ENCODE measurements at places on chromosomes 1 and 21.

- DNase-seq: no peak
Observed at GRCh38 chr1:213669964-213670691, 317.6 kb upstream of the PROX1 start.

GRCh38 chr1:167864392-167865032, 49.4 kb downstream of the ADCY10 start:
- no peak for DNase-seq

DNA sequence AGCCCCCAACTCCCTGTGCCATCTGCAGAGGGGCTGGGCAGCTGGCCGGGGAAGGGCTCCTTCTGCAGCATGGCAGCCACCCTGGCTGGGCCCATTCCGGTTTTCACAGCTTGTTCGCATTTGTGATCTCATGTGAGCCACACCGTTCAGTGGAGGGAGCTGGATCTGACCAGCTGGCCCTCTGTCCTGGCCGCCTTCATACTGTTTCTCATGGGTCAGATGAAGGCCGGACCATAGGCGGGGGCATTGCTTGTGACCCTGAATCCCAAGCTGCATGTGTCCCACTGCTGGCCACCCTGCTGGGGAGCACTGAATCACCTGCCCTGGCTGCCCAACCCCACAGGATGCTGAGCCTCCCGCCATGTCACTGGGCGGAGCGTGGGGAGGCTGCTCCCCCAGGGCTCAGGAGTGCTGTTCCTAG, 36.4 kb upstream of the PRSS38 start:
- no peak for DNase-seq

GRCh38 chr1:204530932-204531331, 14.7 kb downstream of the MDM4 start:
- DNase-seq: no peak

- peak; percentile 63 for DNase-seq
Observed at GRCh38 chr1:225651872-225652728, 823 bp downstream of the ENAH start.

DNA sequence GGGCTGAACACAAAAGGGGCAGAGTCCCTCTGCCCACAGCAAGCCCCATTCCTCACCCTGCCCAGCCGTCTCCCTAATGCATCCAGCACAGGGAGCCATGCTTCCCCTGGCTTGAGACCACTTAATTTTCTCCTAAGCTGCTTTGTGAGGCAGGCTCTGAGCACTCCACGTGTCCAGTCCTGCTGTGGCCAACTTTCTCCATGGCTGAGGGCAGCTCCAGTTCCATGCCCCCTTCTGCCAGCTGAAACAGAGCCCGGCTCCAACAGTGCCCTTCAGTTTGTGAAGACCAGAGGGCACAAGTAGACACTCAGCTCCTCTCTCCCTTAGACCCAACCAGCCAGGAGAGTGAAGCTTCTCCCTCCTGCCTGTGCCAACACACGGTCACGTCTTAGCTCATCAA, 33.8 kb downstream of the PLEKHA6 start:
- DNase-seq: no peak

DNA sequence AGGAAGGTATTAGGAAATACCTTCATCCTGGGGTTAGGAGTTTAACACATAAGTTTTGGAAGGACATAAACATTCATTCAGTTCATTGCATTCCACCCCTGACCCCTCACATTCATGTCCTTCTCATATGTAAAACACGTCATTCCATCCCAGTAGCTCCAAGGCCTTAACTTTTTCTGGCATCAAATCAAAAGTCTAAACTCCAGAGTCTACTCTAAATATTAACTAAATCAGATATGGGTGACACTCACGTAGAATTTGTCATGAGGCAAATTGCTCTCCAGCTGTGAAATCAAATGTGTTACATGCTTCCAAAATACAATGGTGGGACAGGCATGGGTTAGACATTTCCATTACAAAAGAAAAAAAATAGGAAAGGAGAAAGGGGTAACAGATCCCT, 298.2 kb upstream of the LRRC7 start:
- no peak for DNase-seq

- DNase-seq: no peak
Observed at GRCh38 chr1:245987577-245987976, 519.5 kb downstream of the SMYD3 start.

DNA sequence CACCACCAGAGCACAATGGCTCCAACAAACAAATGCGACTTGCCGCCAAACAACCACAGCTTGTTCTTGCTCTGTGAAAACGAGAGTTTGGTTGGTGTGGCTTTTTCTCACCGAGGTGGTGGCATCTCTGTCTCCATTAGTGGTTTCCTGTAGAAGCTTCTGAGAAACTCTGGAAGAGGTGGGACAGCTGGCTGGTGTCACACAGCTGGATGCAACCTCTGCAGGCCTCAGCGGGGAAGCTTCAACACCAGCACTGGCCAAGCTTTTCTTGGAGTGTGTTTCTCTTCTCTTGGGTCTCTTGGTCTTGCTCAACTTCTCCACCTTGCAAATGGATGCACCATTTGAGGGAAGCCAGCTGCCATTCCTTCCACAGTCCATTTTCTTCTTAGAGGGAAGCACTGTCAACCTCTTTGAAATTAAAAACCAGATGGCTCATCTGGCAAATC, 124.8 kb downstream of the KCNN3 start:
- no peak for DNase-seq

- DNase-seq: no peak
Observed at GRCh38 chr1:107096690-107097089, 40.2 kb downstream of the PRMT6 start.

GRCh38 chr1:152185544-152186391, 26.7 kb upstream of the RPTN start:
- peak; percentile 17 for DNase-seq

DNA sequence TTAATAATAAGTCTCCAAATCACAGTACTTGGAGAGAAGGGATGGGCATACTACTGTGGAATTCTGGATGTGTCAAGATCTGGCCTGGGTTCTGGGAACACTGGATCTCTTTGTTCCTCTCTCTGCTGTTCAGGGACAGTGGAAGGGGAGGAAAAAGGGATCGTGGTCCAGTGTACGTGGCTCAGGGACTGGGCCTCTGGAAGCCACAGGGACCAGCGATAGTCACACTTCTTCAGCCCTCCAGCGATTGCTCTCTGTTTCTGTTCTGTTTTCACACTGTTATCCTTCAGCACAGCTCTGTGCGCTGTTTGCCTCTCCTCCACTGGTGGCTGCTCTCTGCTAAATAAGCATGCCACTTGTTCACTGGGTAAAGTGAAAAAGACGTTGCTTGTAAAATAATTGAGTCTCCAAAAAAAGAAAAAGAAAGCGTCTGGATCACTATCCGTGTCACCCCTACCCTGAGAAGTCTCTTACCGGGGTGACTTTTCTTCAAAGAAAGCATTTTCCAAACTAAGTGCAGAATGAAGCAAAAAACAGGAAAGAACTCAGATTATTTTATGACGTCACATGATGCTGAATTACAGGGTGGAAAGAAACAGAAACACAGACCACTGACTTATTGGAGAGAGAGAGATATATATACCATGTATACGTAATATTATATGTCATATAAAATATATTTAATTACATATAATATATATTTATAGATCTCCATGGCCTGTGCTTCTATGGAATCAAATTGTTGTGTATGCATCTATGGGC, 279.4 kb downstream of the RGS7 start:
- no peak for DNase-seq

GRCh38 chr1:174958396-174958795, 41.4 kb upstream of the CACYBP start:
- no peak for DNase-seq

DNA sequence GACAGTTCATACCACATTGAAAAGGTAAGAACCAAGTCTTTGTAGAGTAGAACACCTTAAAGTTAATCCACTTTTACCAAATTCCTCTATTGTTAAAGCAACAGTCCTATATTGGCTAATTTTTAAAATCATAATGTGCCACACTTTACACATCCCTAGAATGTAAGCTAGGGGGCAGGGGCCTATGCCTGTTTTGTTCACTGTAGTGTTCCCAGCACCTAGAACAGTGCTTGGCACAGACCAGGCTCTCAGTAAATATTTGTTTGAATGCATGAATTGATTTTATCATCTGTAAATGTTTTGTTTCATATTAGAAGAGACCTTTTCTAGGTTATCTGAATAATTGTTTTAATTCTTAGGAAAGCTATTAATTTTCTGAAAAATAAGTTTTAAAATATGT, 9.1 kb downstream of the SMAP2 start:
- DNase-seq: no peak

DNA sequence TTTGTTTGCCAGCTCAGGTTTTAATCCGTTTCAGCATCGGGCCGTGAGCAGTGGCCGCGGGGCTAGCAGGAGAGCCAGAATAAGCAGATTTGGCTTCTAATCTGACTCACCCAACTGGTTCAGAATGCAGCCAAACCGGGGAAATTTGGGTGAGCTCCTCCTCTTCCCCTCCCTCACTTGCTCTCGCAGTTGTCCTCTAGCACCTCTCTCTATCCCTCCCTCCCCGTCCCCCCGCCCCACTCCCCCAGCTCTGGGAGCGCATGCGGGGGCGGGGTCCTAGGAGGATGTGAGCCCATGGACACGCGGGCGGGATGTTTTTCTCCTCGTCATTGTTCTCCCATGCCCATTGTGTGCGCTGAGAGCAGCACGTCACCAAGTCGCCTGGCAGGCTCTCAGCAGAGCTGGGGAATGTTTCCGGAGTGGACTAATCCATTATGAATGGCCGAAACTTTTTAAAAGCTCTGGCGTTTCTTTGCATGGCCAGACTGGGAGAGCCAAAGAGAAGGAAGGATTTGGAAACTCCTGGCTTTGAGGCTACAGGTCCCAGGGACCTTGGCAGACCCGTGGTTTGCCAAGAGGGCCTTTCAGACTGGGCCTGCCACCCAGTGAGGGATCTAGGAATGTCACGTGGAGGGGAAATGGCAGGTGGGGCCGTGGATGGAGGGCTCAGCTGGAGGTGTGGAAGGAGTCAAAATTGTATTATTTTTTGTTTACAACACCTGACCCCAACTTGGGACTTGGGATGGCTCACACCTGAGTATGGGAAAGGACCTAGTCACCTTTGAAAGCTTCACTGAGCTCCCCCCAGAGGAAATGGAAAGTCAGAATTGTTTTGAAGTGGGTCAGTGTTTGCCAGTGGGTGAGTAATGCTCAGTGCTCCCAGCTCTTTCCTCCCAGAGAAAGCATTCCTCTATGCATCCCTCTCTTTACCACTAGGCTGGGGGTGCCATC, 39.2 kb downstream of the CDK18 start:
- DNase-seq: peak; percentile 89

DNA sequence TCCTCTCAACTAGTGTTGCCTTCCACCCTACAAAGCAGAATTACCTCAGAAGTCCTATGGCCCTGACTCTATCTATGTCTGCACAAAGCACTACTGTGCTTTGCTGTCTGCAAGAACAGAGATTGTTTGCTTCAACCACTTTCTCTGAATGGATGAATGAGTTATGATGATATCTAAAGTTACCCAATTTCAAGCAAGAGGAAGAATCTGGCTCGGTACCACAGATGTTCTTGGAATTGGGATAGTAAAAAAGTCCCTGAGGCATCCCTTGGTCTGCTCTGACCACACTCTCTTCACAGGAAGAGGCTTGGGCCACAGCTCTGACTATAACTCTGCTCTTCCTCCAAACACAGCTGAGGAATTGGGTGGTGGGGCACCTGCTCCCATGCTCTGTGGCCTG, 31.2 kb downstream of the MTARC1 start:
- DNase-seq: no peak

GRCh38 chr1:207649865-207650580, 5.1 kb downstream of the CR1L start:
- DNase-seq: no peak

DNA sequence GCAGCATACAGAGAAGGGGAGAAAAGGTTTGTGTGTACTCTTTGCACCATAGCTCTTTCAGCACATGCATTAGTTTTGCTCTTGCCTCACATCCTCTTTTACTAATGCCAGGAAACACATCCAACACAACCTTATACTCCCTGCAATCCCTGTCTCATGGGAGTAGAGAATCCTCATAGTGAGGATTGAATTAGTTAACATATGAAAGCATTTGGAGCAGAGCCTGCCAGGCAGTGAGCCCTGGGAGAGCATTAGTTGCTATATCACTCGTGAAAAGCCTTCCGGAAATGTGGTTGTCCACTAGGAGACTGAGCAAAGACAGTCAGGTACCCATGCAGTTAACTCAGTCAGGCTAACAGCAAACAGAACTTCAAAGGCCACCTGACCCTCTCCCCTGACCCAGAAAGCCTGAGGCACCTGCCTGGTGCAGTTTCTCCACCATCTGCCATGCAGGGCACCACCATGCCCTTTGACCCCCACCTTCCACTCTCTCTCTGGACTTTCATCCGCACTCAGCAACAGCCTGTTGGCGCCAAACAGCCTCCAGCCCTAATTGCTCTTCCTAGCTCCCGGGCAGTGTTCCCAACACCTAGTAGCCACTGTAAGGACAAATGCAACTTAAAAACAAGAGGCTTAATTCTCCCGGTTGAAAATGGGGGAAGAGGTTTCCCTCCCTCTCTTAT, 14.9 kb upstream of the AGT start:
- peak; percentile 55 for DNase-seq

- DNase-seq: peak; percentile 70
Observed at GRCh38 chr1:184753608-184754475, 816 bp downstream of the EDEM3 start.

GRCh38 chr1:87167848-87168525, 160.7 kb upstream of the LMO4 start:
- no peak for DNase-seq

DNA sequence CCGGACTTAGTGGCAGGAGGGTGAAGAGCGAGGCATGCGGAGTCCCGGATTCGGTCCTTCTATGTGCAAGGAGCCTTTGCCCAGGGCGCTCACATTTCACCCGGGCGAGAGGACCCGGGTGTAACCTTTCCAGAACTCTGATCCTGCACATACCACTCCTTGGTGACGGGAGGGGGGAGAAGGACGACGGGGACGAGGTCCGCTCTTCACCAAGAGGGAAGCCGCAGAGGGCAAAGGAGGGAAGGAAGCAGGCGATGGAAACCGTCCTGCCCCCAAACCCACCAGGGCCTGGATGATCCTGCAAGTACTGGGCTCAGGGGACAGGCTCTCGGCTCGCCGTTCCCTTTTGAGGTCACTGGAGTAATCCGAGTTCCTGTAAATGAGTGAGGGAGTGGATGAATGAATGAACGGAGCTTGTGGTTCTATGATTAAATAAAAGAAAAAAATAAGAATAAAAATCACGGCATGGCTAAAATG, 993 bp downstream of the SYPL2 start:
- no peak for DNase-seq

GRCh38 chr21:39103689-39104088, 79.6 kb downstream of the PSMG1 start:
- DNase-seq: no peak

GRCh38 chr1:3811595-3811911, 15.3 kb upstream of the LRRC47 start:
- DNase-seq: no peak

- no peak for DNase-seq
Observed at GRCh38 chr1:94660258-94660657, 118.7 kb upstream of the F3 start.

GRCh38 chr1:217224201-217224600, 406.7 kb downstream of the GPATCH2 start:
- no peak for DNase-seq

All from brain (organoid and tissue), 16 donors.